ENCODE measurements at places on chromosomes 2 and 18. TPM values are rescaled to one million over a fixed set of nuclear protein-coding genes. Genes with fewer than 3 reads are reported as not detected.

The FBXO15 gene
- 5.4 TPM for total RNA-seq

The REG1B gene
- total RNA-seq, result not detected

The ATP6V1C2 gene
- total RNA-seq, result 0.77 TPM

The PUS10 gene
- total RNA-seq, result 9.0 TPM

The MYO1B gene
- total RNA-seq, result 67.5 TPM

The MARCHF4 gene
- total RNA-seq, result 8.2 TPM

The RIT2 gene
- 18.4 TPM for total RNA-seq
